NCI-H2081 (cell line): ENCODE measurements at places on chromosomes 1 and 21.

DNA sequence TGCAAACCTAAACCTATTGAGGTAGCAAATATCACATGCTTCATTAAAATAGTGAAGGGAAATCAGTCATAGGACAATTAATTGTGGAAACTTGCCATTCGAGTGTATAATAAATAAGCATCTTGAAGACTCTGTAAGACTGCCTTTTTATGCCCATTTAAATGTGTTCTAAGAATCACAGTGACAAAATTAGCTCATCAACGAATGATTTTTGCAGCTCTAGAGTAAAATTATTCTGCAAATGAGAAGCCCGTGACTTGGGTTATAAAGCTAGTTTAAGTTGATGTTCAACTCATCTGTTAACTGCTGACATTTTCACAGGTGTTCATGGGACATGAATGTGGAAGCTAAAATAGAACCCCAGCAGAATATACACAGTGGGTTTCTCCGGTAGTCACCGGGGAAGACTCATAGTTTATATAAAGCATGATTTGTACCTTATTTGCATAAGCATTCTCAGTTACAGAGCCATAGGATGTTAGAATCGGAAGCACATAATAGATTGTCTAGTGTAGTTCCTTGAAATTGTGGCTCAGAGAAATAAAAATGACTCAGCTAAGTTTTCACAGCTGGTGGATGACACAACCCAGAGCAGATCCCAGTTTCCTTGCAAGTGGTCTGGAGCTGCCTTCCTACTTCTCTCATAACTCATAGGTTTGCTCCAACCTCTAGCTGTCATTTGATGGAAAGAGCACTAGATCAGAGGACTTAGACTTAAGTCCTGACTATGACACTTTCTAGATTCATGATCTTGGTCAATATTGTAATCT is 107.3 kb downstream of the UCHL5 start:
- no peak for DNase-seq

GRCh38 chr1:228226956-228227791 is 19.3 kb downstream of the OBSCN start:
- DNase-seq = no peak

DNA sequence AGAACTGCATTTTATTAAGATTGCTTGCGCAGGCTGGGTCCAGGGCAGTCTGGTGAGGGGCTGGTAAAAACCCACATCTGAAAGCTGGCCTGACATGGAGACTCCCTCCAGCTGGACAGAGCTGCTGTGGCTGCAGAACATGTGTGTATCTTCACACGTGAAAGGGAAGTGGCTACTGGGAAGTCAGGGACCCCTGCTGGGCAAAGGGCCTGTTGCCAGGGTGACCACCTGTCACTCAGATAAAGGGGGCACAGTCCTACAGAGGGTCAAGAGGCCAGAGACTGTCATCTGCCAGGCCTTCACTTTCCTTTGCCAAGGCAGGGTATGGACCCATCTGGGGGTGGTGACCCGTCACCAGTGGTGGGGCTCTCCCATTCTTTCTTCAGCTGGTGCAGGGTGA is 17.5 kb downstream of the NKAIN1 start:
- DNase-seq = no peak

GRCh38 chr1:61461406-61462384 is 263.2 kb downstream of the TM2D1 start:
- no peak for DNase-seq

GRCh38 chr1:240527086-240527485 is 84.9 kb downstream of the GREM2 start:
- no peak for DNase-seq

- no peak for DNase-seq
Observed at GRCh38 chr1:246703581-246703980, 20.6 kb upstream of the SCCPDH start.

DNA sequence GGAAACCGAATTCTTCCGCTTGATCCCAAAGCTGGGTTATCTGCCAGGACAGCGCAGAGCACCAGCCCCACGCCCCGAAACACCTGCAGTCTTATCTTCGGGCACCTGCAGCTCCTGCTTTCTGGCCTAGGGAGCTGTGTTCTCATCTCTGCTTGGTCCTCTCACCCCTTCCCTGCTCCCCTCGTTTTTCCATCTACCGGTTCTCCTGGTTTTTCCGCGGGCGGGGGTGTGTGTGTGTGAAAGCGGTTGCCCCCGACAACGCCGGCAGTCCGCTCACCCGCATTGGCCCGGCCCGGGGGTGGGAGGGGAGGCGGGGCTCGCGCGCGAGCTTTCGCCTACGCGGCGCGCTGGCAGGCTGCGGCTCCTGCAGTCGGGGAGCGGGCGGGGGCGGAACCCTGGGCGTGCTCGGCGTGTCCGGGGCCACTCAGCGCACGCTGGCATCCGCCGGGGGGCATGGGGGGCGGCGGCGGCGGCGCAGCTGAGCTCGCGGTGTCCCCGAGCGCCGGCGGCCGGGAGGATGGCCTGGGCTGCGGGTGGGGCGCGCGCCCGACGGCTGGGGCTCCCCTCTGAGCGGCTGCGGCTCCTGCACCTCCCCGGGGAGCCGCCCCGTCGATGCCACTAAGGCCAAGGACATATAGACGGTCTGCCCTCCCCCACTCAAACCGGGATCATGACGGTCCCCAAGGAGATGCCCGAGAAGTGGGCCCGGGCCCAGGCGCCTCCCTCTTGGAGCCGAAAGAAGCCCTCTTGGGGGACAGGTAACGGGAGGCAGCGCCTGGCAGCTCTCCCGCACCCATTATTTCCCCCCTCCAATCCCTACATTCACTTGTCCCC is 3.2 kb downstream of the ATP8B2 start:
- DNase-seq = peak; percentile 84

DNA sequence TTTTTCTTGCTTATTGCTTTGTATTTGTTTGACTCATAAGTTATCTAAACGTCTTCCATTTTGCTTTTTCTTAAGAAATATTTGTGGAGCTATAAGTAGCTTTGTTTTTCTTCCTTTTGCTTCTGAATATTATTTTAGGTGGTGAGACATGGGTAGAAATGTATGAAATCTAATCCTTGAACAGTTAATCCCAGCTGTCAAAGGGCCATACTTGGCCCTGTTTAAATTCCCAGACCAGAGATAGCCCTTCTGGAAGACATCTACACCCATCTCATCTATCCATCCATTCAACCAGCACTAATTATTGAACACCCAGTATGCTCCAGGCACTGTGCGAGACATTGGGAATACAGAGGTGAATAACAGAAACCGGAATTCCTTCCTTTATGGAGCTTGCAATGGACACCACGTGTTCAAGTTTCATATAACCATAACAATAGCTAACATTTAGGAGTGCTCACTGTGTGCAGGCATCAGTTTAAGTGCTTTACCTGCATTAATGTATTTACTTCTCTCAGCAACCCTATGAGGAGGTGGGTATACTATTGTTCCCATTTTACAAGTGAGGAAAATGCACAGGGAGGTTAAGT is 8.7 kb downstream of the TACSTD2 start:
- no peak for DNase-seq

DNA sequence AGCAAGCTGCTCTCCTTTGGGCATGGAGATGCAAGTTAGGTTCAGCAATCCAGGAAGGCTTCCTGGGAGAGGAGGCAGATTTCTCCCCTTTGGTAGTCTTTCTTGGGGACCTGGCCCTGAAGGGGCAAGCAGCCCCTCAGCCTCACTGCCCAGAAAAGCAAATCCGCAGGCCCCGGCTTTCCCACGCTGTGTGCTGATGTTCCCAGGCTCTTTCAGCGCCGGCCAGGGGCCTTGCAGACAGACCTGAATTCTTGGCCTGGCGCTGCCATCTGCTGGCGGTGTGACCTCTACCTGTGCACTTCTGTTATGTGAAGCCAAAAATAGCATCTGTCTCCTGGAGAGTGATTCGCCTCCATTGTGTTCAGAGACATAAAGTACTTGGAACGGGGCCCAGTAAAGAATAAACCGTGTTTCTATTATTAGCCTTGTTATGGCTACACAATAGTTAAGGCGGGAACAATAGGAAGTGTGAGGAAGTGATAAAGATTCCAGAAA is 64.8 kb downstream of the ALPL start:
- peak; percentile 97 for DNase-seq
